Activated CD8-positive, alpha-beta memory T cell treated with anti-CD3 and anti-CD28 coated beads for 1 hour (primary cell): ENCODE measurements at places on chromosomes 1 and 21.

- no peak for DNase-seq
These were observed 21.1 kb upstream of the ZRANB2 start for GRCh38 chr1:71101839-71102376.

- DNase-seq, result no peak
These were observed 34.8 kb downstream of the ACTL8 start for GRCh38 chr1:17789926-17790325.

DNA sequence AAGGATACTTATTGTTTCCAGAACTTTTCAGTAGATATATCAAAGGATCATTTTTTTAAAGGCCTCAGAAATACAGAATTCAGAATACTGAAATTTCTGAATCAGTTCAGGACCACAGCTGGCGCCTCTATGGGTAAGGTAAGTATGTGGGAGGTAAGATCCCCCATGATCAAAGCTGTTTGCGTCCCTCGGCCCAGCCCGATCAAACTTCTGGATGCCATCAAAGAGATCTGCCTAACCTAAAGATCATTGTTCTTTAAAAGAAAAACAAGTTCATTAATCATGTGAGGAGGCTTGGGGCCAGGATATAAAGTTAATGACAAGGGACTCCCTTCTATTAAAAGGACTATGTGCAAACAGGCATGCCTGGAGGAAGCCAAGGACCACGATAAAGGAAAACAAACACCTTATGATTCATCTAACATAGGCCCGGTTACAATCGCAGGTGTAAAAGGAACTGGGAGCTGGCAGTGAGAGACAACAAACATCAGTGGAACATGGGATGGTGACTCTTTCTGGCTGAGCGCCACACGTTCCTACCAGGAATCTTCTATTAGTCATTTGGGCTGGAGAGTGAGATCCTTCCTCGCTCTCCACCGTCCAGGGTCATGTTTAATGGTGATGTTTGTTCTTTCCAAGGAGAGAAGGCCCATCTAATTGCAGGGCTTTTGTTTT, 2.8 kb upstream of the BACE2 start:
- no peak for DNase-seq

- no peak for DNase-seq
These were observed 7.9 kb upstream of the SRP9 start for GRCh38 chr1:225769687-225770086.

GRCh38 chr1:207298636-207299398, 22.7 kb upstream of the CD55 start:
- no peak for DNase-seq

DNA sequence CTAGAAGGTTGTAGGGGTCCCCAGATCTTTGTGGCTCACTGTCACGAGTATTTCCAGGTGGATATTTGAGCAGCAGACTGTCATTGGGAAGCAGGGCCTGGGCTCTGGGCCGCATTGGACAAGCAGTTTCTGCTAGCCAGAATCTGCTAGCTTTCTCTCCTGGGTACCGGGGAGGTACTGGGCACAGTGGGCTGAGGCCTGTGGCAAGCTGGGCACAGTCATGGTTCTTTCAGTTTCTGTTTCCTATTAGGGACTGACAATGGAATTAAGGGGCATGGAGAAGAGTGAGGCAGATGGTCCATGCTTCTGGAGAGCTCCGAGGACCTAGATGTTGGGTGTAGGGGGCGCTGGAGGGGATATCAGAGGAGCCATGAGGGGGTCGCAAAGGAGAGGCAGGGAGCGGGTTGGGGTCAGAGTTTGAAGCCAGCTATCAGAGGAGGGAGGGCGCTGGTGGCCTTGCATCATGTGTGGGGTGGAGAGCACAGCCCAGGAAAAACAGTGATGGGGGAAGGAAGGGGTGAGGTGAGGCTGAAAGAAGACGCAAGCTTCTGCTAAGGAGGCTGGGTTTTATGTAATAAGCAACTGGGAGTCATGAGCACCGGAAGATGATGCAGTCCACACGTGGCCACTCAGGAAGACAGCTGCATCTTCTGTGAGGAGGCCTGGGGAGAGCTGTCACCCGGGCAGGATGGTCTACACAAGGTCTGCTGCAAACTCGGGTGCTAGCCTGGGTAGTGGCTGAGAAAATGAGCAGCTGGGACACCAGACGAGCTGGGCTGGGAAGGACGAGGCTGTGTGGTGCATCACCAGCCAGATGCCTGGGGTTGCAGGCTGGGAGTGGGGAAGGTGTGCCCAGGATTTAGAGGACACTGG, 72.7 kb downstream of the IER5 start:
- no peak for DNase-seq
